ENCODE measurements at places on chromosomes 4 and X.

- DNase-seq = no peak
Observed at GRCh38 chr4:157043131-157043530, 32.8 kb upstream of the GLRB start.

DNA sequence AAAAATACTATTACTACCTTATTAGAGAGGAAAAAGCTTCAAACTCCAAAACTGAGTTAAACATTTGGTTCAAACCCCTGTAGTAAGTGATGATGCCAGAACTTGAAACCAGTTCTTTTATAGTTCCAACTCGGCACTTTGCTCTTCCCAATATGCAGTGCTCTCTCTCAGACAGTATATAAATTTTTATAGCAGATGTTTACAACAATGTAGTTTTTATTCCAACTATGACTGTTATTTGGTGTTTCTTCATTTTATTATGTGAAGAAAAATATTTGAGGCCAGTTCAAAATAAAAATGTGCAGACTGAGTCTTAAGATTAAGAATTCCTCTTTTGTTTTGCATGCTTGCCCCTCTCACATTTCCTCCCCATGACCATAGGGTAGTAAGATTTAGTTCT lies 2.9 kb upstream of the PPP4R3C start:
- DNase-seq = no peak

DNA sequence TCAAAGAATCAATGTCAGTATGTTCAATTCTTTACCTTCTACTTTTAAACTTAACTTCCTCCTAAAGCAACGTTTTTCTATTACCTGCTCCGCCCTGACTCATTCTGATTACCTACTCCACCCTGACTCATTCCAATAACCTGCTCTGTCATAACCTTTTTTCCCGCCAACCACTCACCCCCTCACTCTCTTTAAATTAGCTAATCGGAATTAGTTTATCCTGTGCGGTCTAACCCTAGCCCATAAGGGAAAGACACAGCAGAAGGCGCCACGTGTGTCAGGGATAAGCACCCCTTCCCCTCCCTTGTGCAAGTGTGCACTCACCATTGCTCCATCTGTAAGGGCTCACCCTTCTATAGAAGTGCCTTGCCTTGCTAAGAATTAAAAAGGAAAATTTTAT lies 64.4 kb downstream of the EIF4E start:
- DNase-seq = no peak

DNA sequence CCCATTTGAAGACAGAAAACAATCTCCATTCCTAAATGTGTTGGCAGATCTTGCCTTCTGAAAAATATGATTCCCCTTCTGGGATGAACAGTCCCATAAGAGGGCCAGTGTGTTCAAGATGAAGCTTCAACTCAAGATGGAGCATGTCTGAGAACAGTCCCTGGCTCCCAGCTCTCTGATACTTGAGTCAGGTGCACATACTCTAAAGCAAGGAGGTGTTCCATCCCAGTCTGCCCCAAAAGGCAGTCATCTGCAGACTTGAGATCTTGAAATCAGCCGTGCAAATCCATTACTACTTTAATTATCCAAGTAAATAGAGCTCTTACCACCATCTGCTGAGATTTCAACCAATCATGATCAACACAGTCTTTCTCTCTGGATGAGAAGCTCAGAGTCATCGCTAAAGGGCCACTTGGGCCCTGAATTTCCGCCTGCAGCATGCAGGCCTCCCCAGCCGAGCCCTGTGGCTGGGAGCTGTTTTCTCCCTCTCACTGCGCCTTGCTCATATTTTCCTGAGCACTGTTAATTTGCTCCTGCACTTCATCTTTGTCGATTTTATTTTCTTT lies 22.2 kb downstream of the CCDC149 start:
- DNase-seq = no peak

DNA sequence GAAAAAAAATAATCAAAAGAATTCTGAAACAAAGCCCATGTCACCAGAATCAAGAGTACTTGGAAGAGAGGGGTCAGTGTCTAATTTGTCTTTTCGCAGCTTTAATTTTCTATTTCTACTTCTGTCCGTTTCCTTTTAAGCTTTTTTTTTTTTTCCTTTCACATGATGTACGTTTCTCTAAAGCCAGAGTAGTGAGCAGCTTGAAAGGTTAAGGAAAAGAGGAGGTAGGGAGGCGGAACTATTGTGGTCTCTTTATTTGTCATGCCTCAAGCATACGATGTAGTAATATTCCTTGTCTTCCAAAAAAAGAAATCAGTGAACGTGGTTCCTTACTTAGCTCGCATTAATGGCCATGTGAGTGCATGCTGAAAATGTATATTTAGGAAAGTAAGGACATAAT lies 311.5 kb downstream of the TENM3 start:
- DNase-seq = no peak

DNA sequence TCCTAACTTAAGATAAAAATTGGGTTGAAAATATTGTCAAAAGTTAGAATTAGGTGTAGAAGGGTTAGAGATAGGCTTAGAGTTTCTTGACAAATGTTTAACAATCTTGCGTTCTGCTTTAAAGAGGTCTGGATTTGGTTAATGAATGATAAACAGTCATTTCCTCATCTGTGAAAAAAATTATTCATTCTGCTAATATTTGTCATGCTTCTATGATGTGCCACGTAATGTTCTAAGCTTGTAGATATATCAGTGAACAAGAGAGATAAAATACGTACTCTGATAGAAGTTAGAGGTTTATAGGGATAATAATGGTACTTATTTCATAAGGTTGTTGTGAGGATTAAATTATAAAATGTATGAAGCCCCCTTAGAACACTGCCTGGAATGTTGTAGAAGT lies 443.0 kb upstream of the GALNT7 start:
- no peak for DNase-seq

DNA sequence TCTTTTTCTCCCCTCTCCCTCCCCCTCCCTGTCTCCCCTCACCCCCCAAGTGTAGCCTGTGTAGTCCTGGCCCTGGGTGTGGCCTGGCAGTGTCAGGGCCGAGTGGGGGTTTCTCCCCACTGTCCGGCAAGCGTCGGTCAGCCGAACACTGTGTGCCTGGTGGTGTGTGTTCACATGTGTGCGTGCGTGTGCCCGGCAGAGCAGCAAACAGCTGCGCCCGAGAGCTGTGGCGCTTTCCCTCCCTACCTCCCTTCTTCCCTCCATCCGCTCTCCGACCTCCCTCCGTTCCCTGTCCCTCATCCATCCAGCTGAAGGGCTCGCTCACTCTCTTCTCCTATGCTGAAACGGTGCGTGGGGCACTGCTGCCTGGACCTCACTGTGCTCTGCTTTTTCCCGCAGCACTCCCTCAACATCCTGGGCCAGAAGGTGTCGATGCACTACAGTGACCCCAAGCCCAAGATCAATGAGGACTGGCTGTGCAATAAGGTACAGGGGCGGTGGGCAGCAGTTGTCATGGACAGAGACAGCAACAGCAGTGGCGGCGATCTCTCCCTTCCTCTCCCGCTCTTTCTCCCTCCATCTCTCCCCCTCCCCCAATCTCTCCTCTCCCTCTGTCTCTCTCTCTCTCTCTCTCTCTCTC lies 17.4 kb upstream of the UBA1 start:
- DNase-seq = no peak

GRCh38 chrX:65331371-65331770 lies 203.2 kb downstream of the LAS1L start:
- DNase-seq = no peak

DNA sequence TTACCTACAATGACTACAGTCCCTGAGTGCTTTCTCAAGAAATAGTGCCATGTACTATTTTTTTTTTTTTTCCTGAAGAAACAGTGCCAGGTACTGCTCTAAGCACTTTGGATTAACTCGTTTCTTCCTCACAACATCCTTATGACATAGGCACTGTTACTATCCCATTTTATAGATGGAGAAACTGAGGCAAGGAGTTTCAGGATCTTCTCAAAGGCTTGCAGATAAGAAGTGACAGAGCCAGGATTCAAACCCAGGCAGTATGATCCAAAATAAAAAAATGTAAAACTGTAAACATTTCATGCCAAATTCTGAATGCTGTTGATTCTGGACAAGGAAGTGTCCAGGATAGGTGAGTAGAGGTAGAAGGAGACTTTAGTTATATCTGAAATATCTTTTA lies 1.1 kb downstream of the FANCB start:
- DNase-seq = no peak

GRCh38 chrX:37989304-37989703 lies 17.0 kb upstream of the SYTL5 start:
- DNase-seq = no peak

DNA sequence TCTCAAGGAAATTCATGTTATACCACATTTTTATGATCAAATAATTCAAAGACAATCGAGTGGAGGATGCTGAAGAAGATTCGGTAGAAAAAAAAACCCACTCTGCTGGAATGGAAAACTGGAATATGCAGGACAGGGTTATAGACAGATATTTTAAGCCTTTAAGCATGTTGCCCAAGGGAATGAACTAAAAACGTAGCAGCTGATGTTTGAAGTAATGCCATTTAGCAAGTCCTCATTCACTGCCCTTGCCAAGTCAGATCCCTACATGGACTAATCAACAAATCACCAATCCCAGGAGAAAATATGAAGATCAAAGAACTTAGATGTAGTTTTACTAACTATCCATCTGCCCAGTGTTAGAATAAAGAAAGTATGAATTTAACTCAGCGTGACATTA lies 75.6 kb upstream of the ETNPPL start:
- no peak for DNase-seq

- DNase-seq = no peak
Observed at GRCh38 chr4:188015025-188015940, 19.7 kb downstream of the ZFP42 start.

DNA sequence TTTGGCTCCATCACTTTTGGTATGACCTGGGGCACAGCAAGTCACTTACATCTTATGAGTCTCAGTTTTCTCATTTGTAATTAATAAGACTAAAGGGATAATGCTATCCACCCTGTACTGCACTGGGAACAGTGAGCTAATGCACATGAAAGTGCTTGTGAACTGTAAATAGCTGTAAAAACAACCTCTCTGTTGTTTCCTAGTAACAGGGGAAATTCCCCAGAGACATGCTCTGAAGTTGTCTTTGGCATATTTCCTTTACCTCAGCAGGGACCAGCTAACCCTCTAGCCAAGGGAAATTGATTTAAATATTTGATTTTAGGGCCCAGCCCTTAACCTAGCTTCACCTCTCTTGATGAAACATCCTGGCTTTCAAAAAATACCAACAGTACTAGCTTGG lies 6.1 kb upstream of the CYSLTR1 start:
- DNase-seq = peak; percentile 48

DNA sequence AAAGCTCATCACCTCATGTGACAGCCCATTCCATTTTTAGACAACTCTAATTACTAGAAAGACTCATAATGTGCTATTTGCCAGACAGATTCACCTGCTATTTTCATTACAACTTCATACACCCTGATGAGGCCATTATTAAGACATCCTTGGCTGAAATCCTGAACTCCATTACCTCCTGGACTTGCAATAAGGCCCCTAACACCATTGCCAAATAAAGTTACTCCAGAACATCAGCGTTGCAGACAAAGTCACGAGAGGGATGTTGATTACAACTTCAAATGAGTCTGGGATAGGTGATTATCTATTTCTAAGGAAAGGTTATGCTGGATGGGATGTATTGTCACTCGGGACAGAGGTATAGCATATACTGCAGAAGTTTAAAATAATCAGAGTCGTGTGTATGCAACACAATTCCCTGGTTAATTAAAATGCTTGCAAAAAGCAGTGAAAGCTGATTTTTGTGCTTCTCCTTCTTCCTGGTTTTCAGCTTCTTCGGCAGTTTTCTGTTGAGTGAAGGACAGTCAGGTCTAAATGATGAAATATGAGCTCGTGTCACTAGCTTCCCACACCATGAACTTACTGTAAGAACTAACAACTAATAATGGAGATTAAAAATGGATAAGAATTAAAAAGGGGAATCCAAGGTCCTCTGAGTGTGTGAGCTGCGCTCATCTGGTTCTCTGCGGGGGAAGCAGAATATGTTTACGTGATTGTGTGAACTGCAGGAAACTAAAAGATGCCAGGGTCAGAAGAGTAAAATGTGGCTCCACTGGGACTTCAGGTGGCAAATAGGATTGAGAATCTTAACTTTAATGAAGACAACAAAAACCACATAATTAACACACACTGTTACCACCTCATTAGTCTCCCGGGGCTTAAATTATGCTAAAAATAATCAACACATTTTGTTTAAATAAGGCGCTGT lies 17.6 kb upstream of the SOD3 start:
- DNase-seq = no peak

- no peak for DNase-seq
Observed at GRCh38 chr4:149997881-149998421, 80.3 kb upstream of the DCLK2 start.

- no peak for DNase-seq
Observed at GRCh38 chr4:108830509-108831244, 67.8 kb upstream of the ETNPPL start.

DNA sequence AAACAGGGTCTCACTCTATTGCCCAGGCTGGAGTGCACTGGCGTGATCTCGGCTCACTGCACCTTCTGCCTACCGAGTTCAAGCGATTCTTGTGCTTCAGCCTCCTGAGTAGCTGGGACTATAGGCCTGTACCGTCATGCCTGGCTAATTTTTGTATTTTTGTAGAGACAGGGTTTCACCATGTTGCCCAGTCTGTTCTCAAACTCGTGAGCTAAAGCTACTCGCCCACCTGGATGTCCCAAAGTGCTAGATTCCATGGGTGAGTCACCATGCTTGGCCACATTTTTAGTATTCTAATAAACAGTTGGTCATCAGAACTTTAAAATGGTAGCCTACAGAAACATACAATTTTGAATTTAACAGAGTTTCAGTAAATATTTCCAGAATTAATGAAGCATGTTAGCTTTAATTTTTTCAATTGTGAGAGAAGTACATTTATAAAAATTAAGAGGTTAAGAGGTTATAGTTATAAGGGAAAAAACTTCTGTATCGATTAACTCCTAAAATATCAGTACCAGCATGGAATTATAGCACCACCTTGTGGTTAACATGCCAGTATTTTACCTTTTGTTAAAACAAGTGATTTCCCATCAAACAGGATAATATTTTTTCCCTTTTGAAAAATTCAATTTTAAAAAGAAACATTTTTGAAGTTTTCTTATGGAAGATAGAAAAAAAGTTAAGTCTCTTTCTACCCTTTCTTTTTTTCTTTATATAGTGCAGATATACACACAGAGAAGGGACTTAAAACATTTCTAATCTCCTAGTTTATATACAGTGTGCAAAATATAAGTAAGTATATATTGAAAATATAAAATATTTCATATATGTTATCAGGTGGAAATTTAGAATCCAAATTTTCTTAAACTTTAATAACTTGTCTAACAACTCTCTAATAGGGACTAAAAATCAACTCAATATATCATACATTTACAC lies 35.4 kb downstream of the CEP44 start:
- peak; percentile 14 for DNase-seq

DNA sequence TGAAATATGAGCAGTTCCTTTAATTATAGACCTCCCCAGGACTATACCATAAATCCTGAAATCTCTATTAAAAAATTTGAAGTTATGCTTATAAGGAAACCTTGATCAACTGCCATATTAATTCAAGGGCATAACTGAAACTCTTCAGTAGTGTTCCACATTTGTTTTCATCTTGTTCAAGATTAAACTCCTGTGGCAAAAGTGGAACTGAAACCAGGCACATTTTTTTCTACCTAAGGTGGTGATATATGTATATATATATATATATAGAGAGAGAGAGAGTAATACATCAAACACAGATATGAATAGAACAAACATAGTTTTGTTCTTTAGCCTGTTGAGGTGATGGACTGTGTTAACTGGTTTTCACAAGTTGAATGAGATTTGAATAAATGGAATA lies 287.9 kb downstream of the DACH2 start:
- no peak for DNase-seq

- no peak for DNase-seq
Observed at GRCh38 chr4:22901631-22902030, 208.9 kb downstream of the GBA3 start.
